ENCODE measurements at places on chromosomes 1 and 21.
A peak's percentile ranks its signal among the peaks of the same experiment; 100 is the strongest.

DNA sequence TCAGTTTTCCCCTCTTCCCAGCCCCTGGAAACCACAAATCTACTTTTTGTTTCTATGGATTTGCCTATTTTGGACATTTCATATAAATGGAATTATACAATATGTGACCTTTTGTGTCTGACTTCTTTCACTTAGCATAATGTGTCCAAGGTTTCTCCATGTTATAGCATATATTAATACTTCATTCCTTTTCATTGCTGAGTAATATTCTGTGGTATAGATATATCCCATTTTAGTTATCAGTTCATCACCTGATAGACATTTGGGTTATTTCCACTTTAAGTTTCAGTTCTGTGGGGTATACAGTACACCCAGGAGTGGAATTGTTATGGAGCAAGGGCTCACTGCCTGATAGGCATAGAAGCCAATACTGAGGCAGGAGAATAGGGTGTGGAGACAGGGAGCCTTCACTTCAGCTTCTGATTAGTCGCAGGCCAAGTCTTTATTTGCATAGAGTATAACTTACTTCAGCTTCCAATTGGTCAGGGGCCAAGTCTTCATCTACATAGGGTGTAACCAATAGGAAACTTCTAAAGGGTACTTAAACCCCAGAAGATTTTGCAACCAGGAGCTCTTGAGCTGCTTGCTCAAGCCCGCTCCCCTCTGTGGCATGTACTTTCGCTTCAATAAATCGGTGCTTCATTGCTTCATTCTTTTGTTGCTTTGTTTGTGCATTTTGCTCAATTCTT lies 8.3 kb upstream of the NVL start:
- peak; percentile 97 for DNase-seq

DNA sequence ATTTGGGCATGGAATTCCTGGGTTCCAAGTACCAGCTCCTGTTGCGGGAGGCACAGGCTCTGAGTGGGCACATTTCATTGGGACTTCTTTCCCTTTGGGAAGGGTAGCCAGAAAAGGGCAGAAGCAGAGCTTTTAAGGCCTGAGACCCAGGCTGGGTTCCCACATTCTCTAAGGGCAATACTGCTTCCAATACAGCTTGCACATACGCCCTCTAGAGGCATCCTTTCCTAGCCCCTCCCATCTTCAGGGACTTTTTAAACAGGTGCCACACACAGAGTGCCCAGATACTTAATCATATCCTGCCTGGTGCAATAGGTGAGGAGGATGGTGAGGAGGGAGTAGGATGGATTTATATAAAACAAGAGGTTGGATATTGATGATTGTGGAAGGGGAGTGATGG lies 5.7 kb downstream of the GPR88 start:
- DNase-seq: no peak

- no peak for DNase-seq
Measured at GRCh38 chr1:167463875-167464575, 54.3 kb downstream of the CD247 start.

GRCh38 chr1:43831851-43832250 lies 101.8 kb upstream of the ARTN start:
- no peak for DNase-seq

DNA sequence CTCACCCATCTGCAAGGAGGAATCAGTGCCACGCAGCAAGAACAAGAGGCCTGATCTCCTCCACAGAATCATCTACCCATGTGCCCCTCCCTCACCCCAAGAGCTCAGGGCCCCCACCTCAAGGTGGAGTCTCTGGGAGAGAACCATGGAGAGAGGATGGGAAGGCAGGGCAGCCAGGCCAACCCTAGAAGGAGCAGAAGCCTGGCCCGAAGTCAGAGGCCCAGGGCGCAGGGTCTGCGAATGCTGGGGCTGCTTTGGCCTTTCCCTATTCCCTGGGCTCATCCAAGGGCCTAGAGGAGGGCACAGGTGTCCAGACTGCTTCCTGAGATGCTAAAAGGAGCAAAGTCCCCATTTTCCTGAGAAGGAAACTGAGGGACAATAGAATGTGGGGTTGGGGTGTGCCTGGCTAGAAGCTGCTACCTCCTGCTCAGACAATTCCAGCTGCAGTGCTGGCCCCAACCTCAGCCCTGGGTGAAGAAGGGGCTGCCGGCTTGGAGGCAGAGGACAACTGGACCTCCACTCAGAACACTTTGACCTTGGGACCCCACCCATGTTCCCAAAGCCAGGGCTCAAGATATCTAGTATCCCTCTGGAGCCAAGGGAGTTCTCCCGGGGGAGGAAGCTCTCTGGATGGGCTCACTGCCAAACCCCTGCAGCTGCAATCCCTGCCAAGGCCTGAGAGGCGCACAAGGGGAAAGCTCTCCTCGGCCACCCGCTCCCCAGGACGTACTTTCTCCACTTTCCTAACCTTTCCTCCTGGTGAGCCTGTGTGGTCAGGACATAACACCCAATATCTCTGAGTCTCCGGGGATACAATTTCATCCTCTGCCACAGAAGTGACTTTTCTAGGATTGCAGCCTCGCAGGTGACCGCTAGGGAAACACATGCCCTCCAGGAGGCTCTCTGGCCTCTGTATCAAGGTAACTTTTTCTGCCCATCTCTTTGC lies 16.6 kb upstream of the LEMD1 start:
- DNase-seq: no peak

DNA sequence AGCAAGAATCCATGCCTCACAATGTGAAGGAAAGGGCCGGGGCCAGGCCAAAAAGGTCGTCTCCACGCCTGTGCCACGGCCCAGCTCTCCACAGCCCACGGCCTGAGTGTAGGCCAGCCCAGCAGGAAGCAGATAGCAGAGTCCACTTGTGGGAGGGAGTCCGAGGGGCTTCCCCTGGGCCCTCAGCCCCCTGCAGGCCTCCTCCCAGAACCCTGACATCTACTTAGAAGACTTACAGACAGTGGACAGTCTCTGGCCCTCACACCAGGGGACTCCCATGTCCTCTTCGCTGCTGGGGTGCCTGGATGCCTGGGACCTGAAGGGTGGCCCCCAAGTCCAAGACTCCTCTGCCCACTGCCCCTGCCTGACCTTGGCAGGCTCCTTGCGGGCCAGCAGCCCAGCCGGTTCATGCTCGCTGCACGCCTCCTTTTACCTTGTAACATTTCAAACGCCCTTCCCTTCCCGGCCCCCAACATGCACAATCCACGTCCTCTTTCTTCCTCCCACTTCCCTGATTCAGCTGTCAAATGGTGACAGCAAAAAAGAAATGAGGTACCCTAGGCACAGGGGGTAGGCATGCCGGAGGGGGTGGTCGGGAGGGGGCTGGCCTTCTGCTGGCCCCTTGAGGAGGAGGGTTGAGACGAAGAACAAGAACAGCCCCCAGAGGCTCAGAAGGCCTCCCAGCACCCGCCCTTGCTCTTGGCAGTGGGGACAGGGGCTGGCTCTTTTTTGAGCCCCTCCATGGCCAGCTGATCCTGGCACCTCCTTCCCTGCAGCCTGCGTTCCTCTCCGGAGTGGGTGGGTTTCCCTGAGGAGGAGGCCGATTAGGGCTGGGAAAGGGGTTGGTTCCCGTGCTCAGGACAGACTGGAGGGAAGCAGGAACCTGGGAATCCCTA lies 997 bp upstream of the PTPN7 start:
- no peak for DNase-seq

Data from SIG-M5 (cell line).